ENCODE measurements at places on chromosomes 1 and 21.

DNA sequence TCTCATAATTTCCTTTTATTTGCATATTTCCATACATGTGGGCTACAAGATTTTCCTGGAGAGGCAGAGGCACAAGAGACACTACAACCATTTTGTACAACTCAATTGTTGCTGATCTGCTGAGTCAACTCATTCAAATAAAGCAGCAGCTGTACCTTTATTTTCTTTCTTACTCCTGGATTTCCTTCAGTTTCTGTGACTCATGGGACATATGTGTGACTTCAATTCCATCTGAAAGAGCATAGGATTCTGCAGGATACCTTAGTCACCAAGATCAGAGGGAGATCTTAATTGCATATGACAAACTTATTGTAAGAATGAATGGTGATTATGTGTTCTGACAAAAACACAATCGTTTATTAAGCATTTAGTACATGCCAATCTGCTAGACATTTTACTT, 2219.4 kb downstream of the NCAM2 start:
- H3K27ac ChIP-seq: no peak overlapping the region
- no peaks in the 10 kb centered on the region for H3K27me3 ChIP-seq
- no peak for DNase-seq
- H3K4me1 ChIP-seq: no peaks in the 10 kb centered on the region
- no peak overlapping the region for H3K4me3 ChIP-seq

GRCh38 chr21:45517249-45518065, 24.8 kb downstream of the SLC19A1 start:
- H3K36me3 ChIP-seq: peaks cover 8% of the 10 kb centered on the region
- DNase-seq: no peak
- no peaks in the 10 kb centered on the region for H3K4me1 ChIP-seq
- no peak overlapping the region for H3K4me3 ChIP-seq
- H3K27me3 ChIP-seq: no peaks in the 10 kb centered on the region
- no peak overlapping the region for H3K27ac ChIP-seq

DNA sequence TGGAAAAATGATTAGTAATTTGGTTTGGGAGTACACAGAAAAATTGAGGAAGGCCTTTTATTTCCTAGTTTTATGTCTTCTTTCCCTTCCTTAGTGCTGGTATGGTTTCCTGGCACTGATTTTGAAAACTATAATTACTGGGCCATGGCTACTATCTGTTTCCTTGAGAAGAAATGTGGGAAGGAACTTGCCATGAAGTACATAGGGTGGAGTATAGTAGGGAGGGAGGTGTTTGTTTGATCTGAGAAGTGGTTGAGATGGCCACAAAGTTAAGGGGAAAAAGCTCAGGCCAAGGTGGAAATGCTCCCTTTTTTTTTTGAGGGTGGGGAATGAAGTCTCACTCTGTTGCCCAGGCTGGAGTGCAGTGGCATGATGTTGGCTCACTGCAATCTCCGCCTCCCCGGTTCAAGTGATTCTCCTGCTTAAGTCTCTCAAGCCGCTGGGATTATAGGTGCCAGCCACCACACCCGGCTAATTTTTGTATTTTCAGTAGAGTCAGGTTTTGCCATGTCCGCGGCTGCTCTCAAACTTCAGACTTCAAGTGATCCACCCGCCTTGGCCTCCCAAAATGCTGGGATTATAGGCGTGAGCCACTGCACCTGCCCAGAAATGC, 11.3 kb downstream of the HJV start:
- DNase-seq: no peak
- H3K27ac ChIP-seq: no peak overlapping the region
- H3K4me3 ChIP-seq: no peak overlapping the region
- no peaks in the 10 kb centered on the region for H3K36me3 ChIP-seq
- H3K27me3 ChIP-seq: no peaks in the 10 kb centered on the region
- peaks cover 14% of the 10 kb centered on the region for H3K4me1 ChIP-seq

DNA sequence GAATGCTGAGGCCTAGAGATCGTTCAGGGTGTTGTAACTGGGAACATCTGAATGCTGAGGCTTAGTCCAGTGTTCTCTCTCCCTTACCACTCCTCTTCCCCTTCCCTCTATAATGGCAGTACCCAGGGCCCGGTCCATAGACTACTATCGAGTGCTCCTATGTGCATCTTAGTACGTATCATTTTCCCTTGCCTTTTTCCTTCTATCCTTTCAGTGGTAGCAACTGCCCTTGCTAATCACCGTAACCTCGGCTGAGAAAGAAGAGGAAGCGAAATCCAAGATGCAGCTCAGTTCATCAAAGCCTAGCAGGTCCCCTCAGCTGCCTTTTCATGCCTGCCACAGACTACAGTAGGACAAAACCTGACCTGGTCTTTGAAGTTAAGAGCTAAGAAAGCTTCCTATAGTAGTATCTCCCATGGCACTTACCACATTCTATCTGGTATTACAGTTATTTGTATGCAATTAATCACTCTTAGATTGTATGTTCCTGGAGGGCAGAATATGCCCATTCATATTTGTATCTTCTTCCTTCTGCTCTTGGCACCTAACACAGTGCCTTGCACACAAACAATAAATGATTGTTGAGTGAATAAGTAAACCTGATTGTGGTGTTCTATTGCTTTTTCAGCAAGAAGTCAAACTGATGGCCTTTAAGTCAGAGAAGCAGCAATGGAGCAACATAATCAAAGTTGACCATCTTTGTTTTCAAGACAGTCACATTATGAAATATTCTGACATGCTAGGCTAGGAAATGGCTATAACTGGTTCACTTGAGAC, 22.4 kb downstream of the CNIH4 start:
- H3K27me3 ChIP-seq: no peaks in the 10 kb centered on the region
- no peak overlapping the region for H3K4me3 ChIP-seq
- no peaks in the 10 kb centered on the region for H3K36me3 ChIP-seq
- H3K27ac ChIP-seq: no peak overlapping the region

GRCh38 chr1:244869364-244869827, 5.1 kb upstream of the HNRNPU start:
- no peak overlapping the region for H3K4me3 ChIP-seq
- DNase-seq: no peak
- no peaks in the 10 kb centered on the region for H3K27me3 ChIP-seq
- no peaks in the 10 kb centered on the region for H3K36me3 ChIP-seq
- H3K27ac ChIP-seq: no peak overlapping the region
